Activated CD4-positive, alpha-beta T cell treated with anti-CD3 and anti-CD28 coated beads, Interleukin-2, amount 10 ng/mL, durations not matched to agents 24 days and 14 days (primary cell): ENCODE measurements at places on chromosomes 16 and 17. TPM values are rescaled to one million over a fixed set of nuclear protein-coding genes. Genes with fewer than 3 reads are reported as not detected.

DNA sequence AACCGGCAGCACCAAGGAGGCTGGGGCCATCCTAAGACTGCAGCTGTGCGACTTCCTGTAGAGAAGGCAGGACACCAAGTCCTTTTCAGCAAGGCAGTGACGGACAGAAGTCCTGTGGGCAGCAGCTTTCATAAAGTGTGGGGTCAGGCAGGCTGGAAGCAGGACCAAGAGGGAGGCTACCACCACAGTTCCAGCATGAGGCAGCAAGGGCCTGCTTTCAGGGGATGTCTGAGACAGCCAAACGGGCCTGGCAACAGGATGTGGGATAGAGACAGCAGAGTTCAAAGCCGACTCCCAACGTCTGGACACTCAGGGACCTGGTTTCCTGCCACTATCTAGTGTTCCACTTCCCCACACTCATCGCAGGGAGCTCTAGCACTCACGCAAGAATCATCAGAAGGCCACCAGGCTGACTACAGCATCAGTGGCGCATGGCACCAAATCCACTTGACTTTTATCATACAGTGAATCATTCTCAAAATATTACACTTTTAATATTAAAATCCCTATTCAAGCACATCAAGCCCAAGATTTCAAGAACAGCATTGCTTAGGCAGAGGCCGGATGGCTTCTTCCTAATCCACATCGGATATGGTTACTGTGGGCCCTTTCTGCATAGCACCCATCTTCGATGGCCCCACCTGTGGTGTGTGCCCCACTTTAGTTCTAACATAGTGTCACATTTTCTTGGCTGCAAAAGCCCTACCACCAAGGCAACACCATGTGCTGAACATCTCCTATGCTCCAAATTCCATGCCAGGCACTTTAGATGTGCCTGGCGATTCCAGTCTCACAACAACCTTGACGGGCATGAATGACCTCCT is 5.2 kb downstream of the USP7 start:
- DNase-seq, result peak; percentile 77

DNA sequence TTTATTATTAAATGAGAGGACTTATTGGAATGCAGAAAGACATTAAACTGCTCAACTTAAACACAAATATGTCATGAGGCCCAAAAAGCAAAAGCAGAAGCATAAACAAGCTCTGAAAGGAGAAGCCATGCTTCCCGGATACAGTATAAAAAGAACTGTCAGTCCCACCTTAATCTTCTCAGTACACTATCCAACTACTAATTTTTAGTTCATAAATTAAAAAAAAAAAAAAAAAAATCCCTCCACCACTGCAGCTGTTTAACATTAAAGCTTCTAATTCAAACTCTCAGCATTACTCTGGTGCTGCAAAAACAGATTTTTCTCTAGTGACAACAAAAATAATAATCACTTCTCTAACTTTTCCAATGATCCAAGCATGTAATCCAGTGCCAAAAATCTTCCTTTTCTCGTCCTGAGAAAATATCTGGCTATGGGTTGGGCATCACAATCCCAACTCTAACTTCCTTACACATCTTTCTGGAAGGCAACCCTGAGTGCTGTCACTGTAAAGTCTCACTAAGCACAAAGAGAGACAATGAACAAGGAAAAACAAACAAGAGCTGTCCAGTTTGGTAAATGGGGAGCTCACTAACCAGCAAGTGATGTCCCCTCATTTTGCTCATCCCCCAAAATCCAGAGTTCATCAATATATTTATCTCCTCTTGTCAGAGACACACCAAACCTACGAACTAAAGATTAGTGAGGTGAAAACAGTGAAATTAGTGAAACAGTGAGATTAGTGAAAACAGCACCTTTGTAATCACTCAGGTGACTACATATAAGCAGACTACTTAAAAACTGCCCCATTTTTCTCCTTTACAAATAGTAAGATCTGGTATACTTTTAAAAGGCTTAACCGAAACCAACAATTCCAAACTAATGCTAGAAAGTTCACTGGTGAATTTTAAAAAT is 5.5 kb downstream of the USP32 start:
- DNase-seq, result no peak

COX10 gene
- 33.5 and 36.1 TPM in 2 replicates for total RNA-seq

DNA sequence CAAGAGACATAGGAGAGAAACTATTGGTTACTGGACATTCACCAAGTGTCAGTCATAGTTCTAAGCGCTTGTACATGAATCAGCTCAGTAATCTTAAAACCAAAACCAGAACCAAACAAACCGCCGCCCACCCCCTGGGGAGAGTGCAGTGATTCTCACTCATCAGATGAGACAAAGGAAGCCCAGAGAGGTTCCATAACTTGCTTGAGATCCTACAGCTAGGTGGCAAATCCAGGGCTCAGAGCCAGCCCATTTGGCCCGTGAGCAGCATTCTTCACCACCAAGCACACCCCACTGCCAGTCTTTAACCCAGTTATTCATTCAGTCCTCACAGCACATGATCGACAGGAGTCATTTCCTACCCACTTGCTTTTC is 37.2 kb upstream of the RGS9 start:
- DNase-seq, result peak; percentile 88

DNA sequence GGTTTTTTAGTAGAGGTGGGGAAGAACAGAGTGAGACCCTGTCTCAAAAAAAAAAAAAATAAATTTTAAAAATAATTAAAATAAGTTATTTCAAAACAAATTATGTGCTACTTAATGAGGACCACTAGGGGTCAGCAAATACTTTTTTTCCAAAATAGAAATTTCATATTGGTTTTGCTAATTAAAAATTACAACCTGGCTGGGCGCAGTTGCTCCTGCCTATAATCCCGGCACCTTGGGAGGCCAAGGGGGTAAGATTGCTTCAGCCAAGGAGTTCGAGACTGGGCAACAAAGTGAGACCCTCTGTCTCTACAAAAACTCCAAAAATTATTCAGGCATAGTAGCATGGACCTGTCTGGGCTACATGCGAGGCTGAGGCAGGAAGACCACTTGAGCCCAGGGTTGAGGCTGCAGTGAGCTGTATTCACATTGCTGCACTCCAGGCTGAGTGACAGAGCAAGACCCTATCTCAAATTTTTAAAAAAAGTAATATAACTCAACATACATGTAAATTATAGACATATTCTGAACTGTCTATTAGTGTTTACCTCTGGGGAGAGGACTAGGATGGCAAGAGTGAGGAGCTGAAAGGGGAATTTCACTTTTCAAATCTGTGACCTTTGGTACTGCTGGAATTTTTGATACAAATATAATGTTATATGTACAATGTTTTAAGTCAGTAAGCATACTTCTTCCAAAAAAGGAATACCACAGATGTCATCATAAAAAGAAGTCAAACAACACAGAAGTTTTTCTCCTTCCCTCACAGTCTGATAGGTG is 8.1 kb downstream of the MEIOB start:
- no peak for DNase-seq

DNA sequence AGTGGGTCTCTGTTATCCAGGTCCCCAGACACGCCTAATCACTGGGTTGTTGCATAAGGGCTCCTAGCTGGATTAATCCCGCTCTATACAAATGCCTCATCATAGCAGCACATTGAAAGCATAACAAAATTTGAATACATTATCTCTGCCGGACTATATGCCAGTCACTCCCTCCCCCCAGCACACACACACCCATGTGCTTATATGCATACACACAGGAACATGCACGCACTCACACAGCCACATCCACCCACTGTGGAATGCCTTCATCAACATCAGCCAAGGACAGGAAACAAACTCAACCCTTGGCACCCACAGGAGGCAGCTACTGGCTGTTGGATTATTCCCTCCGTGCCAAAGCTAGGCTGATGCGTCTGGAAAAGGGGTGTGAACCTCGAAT is 3.5 kb upstream of the CDH13 start:
- no peak for DNase-seq

- no peak for DNase-seq
Observed at GRCh38 chr17:50144845-50145531, 5.5 kb downstream of the PPP1R9B start.

GRCh38 chr16:84176192-84177053 is 10.4 kb downstream of the TAF1C start:
- no peak for DNase-seq

DNA sequence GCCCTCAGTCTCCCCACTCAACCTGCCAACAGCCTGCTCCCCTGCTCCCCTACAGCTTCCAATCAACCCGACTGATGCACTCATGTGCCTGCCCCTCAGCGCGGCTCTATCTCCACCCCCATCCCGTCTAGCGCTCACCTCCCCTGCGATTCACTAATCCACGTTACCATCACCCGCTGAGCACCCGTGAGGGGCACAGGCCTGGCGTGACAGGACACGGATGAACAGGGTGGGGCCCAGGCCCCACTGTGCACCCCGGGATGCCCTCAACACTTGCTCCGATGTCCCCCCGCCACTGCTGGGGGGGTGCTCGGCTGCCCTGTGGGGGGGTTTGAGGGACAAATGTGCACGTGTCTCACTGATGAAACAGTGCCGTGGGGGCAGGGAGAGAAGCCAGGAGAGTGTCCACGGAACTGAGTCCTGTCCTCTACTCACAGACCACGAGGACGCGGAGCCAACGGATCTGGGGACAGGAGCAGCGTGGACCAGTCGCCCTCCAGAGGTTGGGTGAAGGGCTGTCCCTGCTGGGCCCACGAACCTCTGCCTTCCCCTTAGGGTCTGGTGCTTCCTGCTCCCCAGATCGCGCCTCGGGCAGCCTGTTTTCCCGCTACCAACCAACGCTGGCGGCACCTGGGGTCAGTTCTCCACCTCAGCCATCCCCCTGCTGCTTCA is 66.7 kb downstream of the RPH3AL start:
- DNase-seq, result no peak

DNA sequence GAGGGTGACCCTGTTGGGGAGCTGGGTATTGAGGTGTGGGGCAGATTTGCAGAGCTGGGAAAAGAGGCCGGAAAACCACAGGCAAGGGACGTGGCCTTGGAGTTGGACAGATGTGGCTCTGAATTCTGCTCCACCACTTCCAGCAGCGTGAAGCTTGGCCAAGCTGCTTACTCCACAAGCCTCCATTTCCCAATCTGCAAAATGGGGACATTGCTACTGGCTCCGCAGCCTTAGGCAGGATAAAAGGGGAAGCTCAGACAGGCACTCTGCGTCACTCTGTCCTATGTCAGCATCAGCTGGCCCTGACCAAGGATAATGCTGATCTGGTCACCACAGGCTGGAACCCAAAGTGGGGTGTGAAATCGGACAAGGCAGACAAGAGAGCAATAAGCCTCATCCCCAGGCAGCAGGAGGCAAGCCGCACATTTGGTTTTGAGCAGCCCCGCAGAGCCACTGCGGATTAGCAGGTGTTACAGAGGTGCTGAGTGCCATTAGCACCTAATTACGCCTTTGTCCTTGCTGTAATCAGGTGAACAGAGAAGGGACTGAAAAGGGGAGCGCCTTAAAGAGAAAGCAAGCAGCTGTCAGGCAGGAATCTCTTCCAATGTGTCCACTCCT is 54.8 kb downstream of the SDK2 start:
- DNase-seq, result no peak

ITGB3 gene
- total RNA-seq, result not detected in 2 replicates

HSD11B2 gene
- 3.5 and 5.2 TPM in 2 replicates for total RNA-seq

TP53TG3B gene
- not detected in 2 replicates for total RNA-seq

TEN1 gene
- total RNA-seq, result 9.7 and 12.5 TPM in 2 replicates

DNA sequence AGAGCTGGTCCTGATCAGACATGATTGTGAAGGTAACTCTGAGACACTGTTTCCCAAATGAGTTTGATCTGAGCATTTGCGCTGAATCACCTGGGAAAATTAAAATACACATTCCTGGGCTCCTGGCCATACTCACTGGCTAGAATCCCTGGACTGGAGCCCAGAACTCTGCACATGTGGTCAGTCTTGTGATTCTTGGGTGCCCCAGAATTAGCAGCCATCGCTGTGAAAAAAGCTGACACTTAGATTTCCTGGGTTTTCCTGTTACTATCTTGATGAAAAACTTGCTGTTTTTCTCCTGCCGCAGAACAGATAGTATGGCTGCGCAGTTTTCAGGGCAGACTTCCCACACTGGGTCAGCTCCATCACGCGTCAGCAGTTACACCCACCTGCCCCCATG is 24.6 kb downstream of the NECAB2 start:
- DNase-seq, result no peak

- no peak for DNase-seq
Observed at GRCh38 chr16:57999971-58000705, at the start of gene ZNF319. Gene ZNF319, minus strand, starts transcription at chr16:58000672. Its CDS starts 2,407 bp downstream, at chr16:57998265.

DNA sequence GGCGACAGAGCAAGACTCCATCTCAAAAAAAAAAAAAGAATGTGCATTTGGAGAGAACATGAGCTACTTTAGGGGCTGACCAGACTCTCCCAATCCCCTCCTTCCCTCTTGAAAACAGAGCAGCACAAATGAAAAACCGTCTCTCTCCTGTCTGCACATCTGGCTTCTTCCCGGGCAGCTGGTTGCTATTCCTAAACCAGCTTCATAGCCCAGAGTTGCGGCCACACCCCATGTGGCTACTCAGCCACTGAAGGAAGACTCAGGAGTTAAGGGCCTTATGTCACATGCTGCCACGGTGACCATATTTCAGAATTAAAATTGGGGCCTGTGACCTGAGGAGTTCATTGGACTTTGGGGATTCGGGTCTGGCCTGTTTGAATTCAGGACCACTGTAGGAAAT is 48.3 kb downstream of the KATNIP start:
- DNase-seq, result no peak

- no peak for DNase-seq
Observed at GRCh38 chr16:30664616-30665109, 6.4 kb downstream of the FBRS start.

DNA sequence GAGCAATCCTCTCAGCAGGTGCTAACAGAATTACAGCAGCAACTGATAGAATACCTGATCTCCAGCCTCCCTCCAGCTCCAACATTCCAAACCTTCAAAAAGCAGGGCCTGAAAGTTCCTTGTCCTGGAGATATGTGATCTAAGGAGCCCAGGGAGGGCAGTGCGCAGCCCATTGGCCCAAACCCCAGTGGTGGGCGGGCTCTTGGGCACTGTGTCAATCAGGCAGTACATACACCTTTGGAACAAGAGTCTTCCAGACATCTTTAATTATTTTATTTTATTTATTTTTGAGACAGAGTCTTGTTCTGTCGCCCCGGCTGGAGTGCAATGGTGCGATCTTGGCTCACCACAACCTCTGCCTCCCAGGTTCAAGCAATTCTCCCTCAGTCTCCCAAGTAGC is 24.2 kb downstream of the SLC12A3 start:
- DNase-seq, result no peak

- no peak for DNase-seq
Observed at GRCh38 chr17:10635290-10635689, 21.8 kb downstream of the MYH3 start.

- no peak for DNase-seq
Observed at GRCh38 chr16:73846007-73846330, 450.6 kb upstream of the PSMD7 start.

UMOD gene
- not detected in 2 replicates for total RNA-seq

GAS2L2 gene
- not detected in 2 replicates for total RNA-seq

DNA sequence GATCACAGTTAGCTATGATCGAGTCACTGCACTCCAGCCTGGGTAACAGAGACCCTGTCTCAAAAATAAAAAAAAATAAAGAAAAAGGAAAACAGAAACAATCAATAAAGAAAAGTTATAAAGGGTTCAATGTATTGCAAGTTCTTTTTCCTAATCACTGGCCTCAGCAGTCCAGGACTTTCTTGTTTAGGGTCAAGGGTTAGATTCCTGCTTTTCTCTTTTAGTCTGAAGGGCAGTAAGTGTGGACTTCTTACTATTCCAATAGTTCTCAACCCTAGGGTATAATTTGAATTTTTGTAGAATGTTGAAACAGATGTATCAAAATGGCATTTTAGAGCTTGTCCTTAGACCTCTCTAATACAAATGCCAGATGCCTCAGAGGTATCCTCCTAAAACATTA is 27.3 kb downstream of the SMYD4 start:
- no peak for DNase-seq
